ENCODE measurements at places on chromosomes 6 and 20.

DNA sequence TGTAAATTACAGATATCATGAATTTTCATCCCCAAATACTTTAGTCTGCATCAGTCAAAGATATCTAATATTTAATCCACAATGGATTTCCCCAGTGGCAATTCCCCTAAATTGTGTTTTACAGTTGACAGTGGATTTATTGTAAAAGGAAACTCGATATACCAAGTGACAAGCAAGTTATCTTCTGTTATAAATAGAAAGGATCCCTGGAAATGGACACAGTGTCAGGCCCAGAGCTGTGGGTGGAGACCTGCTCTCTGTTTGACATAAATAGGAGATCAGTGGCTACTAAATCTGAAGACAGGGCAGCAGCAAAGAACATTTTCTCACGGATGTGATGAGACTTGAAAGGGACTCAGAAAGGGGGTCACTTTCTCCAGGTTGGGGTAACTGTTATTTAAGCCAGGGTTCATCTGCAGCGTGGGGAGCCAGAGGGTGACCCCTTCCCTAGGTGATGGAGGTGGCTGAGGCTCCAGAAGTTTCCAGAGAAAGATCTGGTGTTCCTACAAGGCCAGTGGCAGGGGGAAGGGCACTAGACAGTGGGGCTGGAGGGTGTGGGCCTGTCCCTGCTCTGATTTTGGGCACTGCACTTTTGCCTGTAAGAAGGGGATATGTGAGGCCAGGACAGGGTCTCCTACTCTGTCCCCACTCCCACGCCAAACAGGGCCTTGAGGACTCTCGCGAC is 12.3 kb upstream of the FAM110A start:
- no peak for DNase-seq

GRCh38 chr6:165664559-165665383 is 1.7 kb upstream of the PDE10A start:
- DNase-seq = no peak

GRCh38 chr6:116685437-116685993 is 4.5 kb downstream of the KPNA5 start:
- no peak for DNase-seq

- no peak for DNase-seq
Observed at GRCh38 chr20:2603816-2604505, 48.5 kb upstream of the NOP56 start.

DNA sequence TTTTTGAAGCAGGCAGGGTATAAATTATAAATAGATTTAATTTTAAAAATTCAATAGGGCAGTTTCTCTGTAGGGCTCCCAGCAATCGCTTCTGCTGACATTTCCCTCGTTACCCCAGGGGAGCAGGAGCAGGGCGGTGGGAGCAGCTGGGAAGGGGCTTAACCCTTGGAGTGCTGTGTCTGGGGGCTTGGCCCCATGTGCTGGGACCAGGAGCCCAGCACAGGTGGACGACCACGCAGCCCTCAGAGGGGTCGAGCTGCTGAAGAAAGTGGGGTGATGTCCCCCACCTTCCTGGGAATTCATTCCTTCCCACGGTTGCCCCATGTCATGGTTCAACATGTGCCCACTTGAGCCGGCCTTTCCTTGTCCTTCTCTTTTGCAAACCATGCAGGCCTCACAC is 67.5 kb upstream of the STX16 start:
- DNase-seq = no peak

DNA sequence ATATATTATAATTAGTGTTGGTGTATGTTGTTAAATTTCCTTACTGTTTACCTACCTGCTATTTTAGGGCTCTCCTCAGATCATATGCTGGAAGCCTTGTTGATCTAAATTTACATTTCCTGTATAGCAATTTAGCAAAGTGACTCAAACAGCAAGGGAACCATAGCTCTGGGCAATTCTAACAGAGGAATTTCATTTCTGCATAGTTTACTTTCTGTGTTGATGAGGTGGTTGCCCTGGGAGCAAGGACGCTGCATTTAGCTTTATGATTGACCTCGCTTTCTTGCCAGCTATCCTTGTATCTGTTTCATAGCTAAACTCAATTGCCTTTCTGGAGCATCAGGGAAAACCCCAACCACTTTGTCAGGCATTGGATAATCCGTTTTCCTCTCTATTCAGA is 810.8 kb downstream of the GRIK2 start:
- no peak for DNase-seq

GRCh38 chr6:38163186-38164130 is 343.9 kb downstream of the ZFAND3 start:
- DNase-seq = no peak

- no peak for DNase-seq
Observed at GRCh38 chr6:170288091-170288631, 2.7 kb downstream of the DLL1 start.

DNA sequence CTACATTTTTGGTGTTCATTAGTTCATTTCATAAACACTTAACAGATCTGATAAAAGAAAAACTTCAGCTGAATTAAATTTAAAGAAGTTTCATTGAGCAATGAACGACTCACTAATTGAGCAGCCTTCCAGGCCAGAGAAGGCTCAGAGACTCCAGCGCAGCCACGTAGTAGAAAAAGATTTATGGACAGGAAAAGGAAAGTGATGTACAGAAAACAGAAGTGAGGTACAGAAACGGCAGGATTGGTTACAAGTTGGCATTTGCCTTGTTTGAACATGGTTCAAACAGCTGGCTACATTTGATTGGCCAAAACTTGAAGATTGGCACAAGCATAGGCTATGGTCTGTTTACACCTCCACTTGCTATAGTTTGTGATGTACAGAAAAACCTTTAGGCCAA is 166.3 kb upstream of the DTNBP1 start:
- no peak for DNase-seq

DNA sequence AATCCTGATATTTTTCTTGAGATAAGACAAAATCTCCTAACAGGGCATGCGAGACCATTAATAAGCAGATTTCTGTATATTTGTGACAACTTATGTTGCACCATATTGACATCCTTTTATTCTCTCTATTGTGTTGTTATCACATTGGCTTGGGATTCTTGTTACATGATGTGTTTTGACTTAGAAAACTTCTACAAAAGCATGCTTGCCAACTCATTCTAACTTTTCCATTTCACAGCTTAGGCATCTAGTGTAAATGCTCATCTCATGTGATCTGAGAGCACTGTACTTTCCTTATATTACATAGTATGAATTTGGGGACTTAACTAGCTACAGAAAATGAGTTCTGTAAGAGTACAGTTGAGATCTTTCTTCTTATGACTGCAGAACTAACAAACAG is 1040.7 kb upstream of the ADGRB3 start:
- DNase-seq = no peak

GRCh38 chr6:101517632-101518031 is 124.1 kb downstream of the GRIK2 start:
- no peak for DNase-seq

DNA sequence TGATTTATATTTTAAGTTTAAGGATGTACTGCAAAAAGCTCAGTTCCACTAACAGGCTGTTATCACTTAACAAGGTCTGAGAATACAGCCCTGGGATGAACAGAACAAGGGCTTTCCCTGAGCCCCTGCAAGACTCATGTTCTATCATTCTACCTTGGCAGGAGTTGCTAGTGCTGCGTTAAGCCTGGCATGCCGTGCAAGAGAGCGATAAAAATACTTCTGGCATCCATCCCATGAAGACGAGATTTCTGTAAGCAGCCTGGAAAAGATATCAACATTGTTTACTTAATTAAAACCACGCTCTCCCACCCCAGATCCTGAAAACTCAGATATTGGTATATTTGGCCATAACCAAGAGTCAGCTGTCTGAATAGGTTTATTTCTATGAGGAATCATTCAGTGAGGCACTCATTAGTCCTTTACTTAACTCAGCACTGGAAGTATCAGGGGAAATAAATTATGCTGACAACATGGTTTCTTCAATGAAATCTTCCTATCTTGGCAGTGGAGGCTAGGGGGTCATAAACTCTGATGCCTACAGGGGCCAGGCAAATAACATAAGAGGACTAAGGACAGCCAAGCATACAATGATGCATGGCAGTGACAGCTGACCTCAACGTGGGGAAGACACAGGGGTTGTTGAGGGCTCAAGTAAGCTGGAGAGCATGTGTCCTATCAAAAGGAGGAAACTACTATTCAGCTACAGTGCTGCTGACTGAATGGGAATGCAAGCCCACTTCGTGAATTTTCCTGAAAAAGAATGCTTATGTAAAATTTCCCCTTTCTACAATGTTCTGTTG is 37.6 kb upstream of the LYRM2 start:
- DNase-seq = no peak

DNA sequence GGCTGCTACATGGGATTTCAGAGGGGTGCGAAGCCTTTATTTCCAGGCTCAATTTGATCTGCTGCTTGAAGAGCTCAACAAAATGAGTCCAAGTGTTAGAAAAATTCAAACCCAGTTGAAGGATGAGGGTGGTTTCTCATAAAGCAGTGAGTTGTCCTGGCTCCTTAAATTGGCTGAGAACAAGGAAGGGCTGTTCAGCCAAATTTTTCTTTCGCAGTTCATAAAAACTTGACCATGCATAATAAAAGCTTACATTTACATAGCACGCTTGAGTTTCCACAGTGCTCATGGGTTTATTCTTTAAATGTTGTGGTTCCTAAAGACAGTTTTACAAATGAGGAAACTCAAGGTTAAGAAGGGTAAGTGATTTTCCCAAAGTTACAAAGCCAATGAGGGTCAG is 174.4 kb upstream of the FOXA2 start:
- no peak for DNase-seq

DNA sequence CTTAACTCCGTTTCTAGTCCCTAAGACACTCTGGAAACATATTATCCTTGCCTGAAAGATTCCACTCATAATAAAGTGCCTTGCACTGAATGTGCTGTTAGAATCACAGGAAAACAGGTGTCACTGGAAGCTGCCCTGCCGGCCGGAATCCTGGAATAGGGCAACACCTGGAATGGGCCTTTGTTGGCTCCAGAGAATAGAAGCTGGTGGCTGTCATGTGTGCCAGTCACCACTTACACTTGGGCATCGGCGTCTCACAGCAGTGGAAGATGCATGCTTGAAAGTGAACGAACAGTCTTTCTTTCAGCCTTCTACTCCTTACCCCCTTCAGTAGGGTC is 90.8 kb upstream of the AFDN start:
- no peak for DNase-seq

GRCh38 chr6:152598421-152598820 is 38.7 kb downstream of the SYNE1 start:
- DNase-seq = no peak

DNA sequence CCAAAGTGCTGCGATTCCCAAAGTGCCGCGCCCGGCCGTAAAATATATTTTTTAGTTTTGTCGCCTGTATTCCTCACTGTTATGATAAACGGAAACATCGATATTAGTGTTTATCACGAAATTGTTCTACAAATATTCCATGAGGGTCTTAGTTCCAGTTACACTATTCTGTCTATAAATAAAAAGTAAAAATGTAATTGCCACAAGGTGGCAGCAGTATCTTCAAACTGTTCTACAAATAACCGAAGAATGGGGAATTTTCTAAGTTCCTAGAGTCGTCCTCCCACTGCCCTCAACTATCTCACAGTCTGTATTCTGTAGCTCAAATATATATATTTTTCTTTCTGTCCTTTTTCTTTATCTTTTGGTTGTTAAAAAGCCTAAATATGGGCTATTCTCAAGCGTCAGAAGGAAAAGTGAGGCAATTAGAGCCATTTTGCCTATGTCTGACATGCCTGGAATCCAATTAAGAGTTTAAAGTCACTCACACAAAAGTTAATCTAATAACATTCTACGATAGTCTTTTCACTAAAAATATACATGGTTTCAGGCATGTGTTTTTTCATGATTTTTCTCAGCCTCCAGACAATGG is 14.2 kb upstream of the FAM162B start:
- DNase-seq = no peak

GRCh38 chr6:140051521-140052512 is 677.4 kb upstream of the CITED2 start:
- DNase-seq = no peak

DNA sequence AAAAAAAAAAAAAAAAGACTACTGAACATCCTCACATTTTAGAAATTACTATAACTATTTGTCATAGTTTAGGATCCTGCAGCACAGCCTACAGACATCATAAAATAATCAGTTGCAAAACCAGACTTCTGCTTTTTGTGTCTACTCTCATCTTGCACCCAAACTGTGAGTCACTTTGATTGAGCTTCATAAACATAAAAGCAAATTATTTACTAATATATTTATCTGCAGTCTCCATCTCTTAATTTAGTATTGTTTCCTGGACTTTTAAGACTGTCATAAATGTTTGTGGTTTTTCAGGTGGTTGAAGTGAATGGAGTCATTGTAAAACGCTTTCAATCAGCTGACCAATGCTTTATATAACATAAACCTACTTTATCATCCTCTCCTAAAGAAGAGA is 14.8 kb upstream of the CALHM6 start:
- DNase-seq = no peak

DNA sequence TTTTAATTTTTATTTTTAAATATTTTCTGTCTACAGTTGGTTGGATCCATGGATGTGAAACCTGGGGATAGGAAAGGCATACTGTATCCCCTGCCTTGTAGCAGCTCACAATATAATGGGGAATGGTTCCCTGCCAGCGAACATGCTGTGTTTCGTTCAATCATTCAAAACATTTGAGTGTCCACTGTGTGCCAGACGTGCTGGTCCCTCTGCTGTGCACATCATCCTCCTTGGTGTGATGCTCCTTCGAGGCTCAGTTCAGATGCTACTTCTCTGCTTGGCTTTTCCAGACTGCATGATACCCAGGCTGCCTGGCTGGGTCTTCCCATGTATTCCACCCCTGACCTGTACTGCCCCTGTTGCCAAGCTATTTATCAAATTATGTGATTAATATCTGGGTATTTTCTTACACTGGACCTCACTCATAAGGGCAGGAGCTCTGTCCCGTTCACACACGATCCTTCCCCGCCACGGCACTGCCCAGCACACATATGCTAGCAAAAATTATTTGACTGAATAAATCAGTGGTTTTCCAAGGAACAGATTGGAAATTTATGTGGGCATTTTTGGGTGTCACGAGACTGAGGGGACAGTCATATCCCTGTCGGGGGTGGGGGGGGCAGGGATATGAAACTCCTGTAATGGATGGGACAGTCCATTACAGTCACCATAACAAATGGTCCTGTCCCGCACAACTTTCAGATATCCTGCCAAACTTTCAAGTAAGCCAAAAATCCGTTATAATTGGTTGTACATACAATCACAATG is 4.9 kb downstream of the SDCBP2 start:
- no peak for DNase-seq

- no peak for DNase-seq
Observed at GRCh38 chr20:15565786-15566185, 1007.5 kb downstream of the KIF16B start.

GRCh38 chr6:143608906-143609305 is 68.9 kb upstream of the PHACTR2 start:
- DNase-seq = no peak

DNA sequence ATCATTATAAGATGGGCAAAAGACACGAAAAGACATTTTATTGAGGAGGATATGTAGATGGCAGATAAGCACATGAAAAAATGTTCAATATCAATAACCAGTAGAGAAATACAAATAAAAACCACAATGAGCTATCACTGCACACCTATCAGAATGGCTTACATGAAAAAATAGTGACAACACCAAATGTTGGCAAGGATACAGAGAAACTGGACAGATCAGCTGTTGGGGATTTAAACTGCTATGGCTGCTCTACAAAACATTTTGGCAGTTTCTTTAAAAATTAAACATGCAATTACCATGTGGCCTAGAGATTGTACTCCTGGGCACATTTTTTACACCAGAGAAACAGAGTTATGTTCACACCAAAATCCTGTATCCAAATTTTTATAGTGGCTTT is 172.7 kb upstream of the TENT5A start:
- no peak for DNase-seq

GRCh38 chr6:38813041-38813823 is 98.1 kb downstream of the DNAH8 start:
- no peak for DNase-seq

GRCh38 chr20:14193443-14193842 is 144.0 kb downstream of the FLRT3 start:
- no peak for DNase-seq
